Fibroblast of the aortic adventitia (primary cell): ENCODE measurements at places on chromosomes 12 and 14. TPM values are rescaled to one million over a fixed set of nuclear protein-coding genes. Genes with fewer than 3 reads are reported as not detected.
A peak's percentile ranks its signal among the peaks of the same experiment; 100 is the strongest.

The SOAT2 gene
- 0.09 TPM in 1 of 2 replicates, not detected in the other for total RNA-seq

GRCh38 chr12:103495469-103496456 lies at the start of gene C12orf42:
Gene C12orf42 (minus strand): TSS chr12:103495968. CDS start chr12:103478426, 17,542 bp downstream.
- DNase-seq, result peak; percentile 15

The FOXJ2 gene
- 7.8 and 13.8 TPM in 2 replicates for total RNA-seq

DNA sequence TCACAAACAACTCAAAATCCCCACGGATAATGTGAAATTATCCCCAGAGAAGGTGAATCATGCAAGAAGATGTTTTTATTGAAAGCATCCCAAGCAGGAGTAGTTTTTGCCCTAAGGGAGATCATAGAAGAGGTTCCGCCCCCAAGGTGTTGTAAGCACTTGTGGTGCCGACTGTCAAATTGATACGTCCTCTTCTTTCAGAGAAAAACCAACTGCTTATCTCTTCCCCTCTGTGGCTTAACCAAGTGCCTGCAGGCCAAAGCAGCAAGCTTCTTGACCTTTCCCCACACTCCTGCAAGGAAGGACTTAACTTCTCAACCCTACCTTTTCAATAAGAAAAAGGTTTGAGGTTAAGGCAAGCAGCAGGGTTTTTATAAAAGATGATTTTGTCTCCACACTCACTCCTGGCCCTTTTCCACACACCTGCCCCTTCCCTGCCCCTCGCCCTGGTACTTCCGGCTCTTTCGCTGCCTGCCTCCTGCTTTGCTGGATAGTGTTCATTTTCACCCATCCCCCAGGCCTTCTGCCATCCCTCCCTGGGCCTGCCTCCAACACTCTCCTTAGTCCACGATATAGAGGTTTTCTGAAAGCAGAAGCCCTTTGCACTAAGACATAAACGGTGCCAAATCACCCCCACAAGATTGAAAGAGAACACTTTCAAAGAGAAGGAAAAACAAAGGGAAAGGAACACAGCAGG lies 114.5 kb downstream of the EGLN3 start:
- DNase-seq, result no peak

GRCh38 chr12:9325471-9325870 lies 117.3 kb upstream of the PZP start:
- DNase-seq, result no peak

GRCh38 chr12:126084480-126084879 lies 1019.2 kb downstream of the AACS start:
- DNase-seq, result peak; percentile 60

DNA sequence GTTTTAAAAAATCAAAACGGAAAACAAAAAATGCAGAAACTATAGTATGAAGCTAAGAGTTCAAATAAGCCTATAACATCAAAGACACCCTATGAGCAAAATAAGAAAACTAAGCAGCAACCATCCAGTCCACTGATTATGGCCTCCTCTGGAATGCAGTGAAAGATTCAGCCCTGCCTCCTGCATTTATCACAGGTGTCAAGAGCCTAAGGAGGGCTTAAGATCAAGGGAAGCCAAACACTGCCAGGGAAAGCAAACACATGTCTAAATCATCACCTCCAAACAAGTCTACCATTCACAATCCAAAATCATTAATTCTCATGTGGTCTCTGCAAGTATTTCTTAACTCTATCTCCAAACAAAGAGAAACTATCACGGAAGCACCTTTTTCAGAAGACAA lies 28.4 kb downstream of the SARNP start:
- no peak for DNase-seq

GRCh38 chr12:75953312-75953906 lies 78.2 kb downstream of the PHLDA1 start:
- peak; percentile 45 for DNase-seq

DNA sequence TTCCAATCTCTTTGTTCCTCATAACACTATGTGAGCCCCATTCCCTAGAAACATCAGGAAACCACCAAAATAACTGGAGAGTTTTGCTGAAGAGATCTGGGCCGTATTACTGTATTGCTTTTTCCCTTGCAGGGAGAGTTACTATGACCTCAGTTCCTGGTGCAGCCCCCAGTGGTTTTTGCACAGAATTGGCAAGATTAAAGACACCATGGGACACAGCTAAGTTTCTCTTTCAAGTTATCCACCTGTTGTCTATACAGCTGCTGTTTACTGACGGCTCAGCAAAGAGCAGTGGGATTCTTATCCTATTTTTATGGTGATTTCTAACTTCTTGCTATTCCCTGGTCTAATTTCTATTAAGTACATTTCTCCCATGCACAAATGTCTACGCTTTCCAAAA lies 77.1 kb upstream of the SLC35F4 start:
- DNase-seq, result no peak

DNA sequence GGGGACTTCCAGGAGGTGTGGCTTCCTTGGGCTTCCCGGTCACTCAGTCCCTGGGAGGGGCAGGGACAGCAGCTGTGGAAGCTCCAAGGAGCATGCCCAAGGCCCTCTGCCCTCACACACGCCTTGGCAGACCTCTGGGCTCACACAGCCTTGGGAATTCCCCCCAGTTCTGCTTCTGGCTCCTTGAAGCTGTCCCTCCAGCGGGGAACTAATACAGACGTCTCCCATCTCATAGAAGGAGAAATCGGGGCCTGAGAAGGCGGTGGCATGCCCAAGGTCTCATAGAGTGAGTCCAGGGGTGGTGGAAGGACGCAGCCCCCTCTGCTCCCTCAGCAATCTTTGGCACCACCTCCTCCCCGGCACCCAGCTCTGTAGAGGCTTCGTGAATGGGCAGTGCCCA lies 15.7 kb upstream of the TMEM119 start:
- no peak for DNase-seq

- no peak for DNase-seq
Observed at GRCh38 chr14:50011242-50011641, 105.1 kb downstream of the VCPKMT start.

The KRT2 gene
- not detected in 2 replicates for total RNA-seq

The ZNF891 gene
- total RNA-seq, result 1.8 and 1.9 TPM in 2 replicates

GRCh38 chr14:105526776-105527380 lies 495 bp downstream of the TMEM121 start:
- no peak for DNase-seq

DNA sequence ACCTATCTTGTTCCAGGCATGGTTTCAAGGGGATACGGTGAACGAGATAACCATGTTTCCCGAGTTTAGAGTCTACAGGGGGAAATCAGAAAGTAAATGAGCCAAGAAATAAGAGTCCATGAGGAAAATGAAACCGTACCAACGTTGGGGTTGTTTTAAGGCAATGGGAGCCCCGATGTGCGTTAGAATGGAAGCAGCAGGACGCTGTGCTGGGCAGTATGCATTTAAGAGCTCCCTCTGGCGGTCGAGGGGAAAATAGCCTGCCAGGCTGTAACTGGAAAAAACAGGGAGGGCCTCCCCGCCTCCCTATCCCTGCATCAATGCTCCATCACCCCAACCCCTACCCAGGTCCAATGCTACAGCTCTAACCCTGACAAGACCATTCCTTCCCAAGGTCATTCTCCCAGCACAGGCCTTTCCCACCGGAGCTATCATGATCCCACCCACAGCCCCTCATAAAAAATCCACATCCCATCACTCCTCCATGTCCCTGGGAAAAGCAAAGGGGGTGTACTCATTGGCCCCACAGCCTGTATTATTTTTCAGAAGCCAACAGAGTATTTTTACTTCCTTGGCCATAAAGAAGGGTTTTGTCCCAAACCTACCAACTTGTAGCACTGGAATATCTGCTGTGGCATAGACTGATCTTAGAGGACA lies 226.3 kb upstream of the NOS1 start:
- peak; percentile 1 for DNase-seq

GRCh38 chr12:68638721-68639395 lies 28.2 kb downstream of the RAP1B start:
- DNase-seq, result no peak

The KERA gene
- total RNA-seq, result not detected in 2 replicates

The FOXN4 gene
- total RNA-seq, result not detected in 2 replicates

The CD69 gene
- total RNA-seq, result not detected in 2 replicates

The GLI1 gene
- total RNA-seq, result 1.1 TPM in 1 of 2 replicates, not detected in the other

DNA sequence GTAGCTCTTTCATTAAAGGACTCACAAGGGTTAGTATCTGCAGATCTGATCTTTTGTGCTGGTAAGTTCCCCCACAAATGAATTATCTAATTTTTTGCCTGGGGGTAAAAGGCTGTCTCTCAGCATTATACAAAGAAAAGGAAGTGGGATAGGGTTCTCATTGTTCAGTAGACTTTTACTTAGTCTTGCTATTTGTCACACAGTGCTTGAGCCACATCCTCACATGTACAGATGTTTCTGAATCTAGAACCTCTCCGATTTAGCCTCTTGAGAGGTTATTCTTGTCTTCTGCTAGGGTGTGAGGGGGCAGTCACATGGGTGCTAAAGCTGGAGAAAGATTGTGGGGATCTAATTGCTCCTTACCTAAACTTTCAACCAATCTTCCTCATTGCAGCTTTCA lies 93.0 kb downstream of the SLC41A2 start:
- DNase-seq, result no peak

The CCDC197 gene
- total RNA-seq, result not detected in 2 replicates

GRCh38 chr12:95548056-95548538 lies 3.2 kb downstream of the USP44 start:
- DNase-seq, result no peak

- peak; percentile 3 for DNase-seq
Observed at GRCh38 chr12:120940799-120941198, 36.6 kb upstream of the SPPL3 start.

The CHGA gene
- 0.18 TPM in 1 of 2 replicates, not detected in the other for total RNA-seq

GRCh38 chr14:94114589-94115057 lies 4.1 kb downstream of the IFI27 start:
- DNase-seq, result no peak

GRCh38 chr12:4978737-4979136 lies 64.9 kb upstream of the KCNA5 start:
- no peak for DNase-seq

DNA sequence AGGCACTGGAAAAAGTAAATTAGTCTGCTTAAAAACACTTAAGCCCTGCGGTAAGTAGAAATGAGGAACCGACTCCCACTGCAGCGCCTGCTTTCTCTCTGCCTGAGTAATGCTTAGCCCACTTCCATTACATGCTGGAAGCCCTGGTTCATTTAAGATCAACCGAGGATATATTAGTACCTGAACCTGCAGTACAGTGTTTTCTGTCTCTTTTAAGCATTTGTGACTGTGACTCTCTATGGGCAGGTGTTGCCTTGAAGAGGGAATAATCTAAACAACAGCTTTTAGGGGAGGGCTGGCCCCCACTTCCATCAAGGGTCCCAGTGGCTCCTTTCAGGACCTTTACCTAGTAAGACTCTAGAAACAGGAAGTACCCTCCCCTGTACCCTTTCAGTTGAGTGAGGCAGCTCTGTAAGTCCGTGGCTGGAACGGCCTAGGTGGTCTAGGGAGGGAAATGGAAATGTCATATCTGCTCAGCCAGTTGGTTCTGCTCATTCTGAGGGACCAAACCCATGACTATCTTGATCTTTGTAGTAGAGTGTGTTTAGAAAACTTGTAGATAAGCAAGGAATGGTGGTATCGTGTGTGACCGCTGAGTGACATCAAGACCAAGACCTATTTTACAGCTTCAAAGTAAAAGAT lies 56.2 kb downstream of the FNTB start:
- DNase-seq, result no peak

DNA sequence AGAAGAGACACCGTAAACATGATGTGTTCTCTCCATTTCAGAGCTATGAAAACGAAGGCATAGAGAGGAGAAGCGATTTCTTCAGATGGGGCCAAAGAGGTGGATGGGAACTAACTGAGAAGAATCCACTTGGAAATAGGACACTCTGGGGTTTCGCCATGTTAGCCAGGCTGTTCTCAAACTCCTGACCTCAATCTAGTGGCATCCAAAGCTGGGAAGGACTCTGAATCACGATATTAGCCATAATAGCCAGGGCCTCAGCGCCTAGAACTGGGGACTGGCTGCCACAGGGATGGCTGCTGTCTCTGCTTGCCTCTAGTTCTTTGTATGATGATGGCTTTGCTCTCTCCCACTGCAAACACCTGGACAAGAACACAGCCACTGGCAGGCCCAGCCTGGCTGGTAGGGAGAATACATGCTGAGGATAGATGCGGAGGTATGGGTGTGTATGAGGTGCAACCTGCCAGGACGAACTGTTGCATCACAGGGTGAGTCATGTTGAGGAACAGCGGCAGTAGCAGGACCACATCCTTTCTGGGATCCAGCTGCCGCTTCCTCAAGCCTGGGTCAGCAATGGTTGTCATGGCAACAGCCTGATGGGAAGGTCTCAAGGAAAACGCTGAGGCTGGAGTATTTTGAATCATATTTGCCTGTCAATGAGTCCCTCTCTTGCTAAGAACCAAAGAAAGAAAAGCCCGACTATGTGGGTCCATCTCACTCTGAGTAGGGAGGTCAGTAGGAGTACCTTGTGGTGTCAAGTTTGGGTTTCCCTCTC lies 31.1 kb downstream of the CCDC177 start:
- DNase-seq, result peak; percentile 85

- DNase-seq, result no peak
Observed at GRCh38 chr14:103887557-103888115, 40.3 kb upstream of the PPP1R13B start.

DNA sequence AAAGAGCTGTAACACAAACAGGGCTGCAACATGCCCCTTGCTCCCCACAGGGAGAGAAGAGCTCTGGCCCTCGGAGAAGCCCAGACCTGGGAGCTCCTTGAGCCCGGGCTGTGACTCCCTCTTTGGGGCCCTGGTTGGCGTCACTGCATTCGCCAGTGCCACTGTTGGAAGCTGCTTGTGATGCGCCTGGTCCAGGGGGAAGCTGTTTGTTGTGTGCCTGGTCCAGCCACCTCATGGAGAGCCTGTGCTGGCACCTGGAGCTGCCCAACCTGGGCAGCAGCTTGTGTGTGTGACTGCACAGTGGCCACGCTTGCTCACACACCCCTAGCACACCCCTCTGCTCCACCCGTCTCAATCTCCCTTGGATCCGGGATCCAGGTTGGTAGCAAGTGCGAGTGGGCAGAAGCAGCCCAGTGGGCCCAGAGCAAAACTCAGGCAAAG lies 49.5 kb downstream of the A2M start:
- DNase-seq, result no peak

DNA sequence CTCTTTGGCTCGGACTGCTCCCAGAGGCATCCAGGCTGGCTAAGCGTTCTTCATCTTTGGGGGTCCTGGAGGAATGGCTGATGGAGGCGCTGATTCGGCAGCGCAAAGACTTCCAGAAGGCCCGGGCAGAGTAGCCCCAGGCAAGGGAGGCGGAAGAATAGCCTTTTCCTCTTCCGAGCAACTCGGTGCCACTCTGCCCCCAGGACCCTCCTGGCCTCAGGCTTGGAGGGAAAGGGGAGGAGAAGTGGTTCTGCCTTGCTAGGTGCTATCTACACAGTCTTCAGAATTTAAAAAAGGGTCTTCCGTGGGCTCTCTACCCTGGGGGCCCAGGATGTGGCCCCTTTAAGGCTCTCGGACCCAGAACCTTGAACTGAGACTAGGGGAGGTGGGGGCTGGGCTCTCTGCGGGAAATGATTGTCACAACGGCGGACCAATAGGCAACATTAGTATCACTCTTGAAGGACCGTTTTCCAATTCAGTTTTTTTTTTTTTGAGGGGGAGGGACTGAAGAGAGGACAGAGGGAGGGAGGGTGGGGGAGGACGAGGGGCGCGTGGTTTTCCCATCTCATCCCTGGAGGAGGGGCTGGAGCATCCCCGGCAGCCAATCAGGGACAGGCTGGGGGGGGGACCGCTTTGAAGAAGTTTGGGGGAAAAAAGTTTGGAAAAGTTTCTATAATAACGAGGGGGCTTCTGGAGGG lies at the start of gene NFATC4:
TSS of gene NFATC4 (plus strand) at position 671 of the 698 bp plus-strand sequence. CDS start 157 bp downstream, outside the sequence.
- peak; percentile 99 for DNase-seq

The CLBA1 gene
- total RNA-seq, result 2.8 and 8.0 TPM in 2 replicates

The PTPN21 gene
- total RNA-seq, result 10.3 and 16.2 TPM in 2 replicates

GRCh38 chr12:22529281-22530060 lies 14.9 kb downstream of the C2CD5 start:
- peak; percentile 22 for DNase-seq

GRCh38 chr12:122528582-122528981 lies 1.5 kb downstream of the KNTC1 start:
- DNase-seq, result no peak
